ENCODE measurements at places on chromosomes 1 and 21.

DNA sequence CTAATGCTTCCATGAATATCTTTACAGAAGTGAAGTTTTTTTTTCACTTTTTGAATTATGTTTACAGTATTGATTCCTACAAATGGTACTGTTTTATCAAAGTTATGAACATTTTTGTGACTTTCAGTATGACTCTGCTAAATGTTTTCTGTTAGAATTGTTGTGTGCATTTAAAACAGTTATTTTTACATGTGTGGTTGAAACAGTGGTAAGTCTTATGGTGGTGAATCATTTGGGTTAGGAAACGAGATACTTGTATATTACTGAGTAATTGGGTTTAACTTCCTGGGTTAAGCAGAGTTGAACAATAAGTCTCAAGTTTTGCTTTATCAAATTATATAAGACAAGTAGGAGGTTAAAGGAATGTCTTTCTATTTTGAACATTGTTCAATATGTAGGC lies 66.8 kb downstream of the VPS13D start:
- no peak for DNase-seq

- DNase-seq = no peak
Observed at GRCh38 chr1:187943606-187944403, 1115.1 kb downstream of the PLA2G4A start.

- no peak for DNase-seq
Observed at GRCh38 chr1:41670217-41670957, 185.9 kb upstream of the EDN2 start.

- no peak for DNase-seq
Observed at GRCh38 chr1:163444665-163445064, 122.9 kb downstream of the NUF2 start.

DNA sequence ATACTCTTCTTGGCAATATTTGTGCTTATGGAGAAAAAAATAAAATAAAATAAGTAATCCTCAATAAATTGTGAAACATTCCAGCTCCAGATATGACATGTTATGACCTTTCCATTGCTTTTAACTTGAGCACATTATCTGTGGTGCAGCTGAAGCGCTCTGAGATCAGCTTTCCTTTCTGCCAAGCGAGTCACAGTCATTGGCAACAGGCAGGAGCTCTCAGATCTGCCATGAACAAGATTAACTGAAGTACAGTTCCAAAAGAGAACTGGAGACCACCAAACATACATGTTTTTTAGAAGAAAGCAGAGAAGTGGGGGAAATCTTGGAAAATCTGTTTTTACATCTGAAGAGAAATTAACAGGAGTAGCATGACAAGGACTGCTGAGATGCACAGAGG lies 89.2 kb upstream of the DSCAM start:
- no peak for DNase-seq

DNA sequence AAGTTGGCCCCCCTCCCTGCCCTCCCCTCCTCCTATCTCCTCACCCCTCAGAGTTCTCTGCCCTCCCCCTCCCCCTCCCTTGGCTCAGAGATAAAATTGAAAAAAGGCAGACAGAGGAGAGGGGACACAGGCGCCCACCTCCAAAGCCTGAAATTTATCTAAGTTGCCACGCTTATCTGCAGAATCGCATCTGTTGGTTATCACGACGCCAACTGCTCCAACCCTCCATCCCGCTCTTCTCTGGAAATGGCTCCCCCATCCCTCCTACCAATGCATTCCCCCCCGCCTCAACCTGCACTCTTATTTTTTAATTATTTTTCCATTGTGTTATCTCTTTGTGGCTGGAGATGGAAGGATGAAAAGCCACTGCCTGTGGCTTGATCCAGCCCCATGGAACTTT lies 90.3 kb downstream of the TAS1R2 start:
- no peak for DNase-seq

- no peak for DNase-seq
Observed at GRCh38 chr1:228297822-228298221, 90.0 kb downstream of the OBSCN start.

GRCh38 chr1:174308604-174309003 lies 139.2 kb upstream of the GPR52 start:
- no peak for DNase-seq

- DNase-seq = no peak
Observed at GRCh38 chr1:202264726-202265125, 71.1 kb downstream of the LGR6 start.

GRCh38 chr1:93749894-93750301 lies 68.3 kb upstream of the BCAR3 start:
- DNase-seq = no peak

DNA sequence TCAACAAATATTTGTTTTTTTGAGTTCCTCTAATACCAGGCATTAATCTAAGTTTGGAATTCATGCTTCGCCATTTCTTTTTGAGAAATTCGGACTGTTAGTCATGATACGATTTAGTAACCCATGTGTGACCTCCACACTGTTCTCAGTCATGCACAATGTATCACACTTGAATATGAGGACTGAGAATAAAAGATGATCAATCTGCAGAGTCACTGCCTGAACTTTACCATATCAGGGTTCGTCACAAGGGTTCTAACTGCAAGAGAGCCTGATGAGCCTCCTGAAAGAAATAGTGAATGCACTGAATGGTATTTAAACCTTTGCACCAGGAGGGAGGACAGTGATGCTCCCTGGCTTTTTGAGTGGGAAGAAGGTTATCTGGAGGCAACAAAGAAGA lies 10.9 kb upstream of the FASLG start:
- DNase-seq = no peak
